Germinal center (tissue), 1 donor: ENCODE measurements at places on chromosomes 6 and 20.
A peak's percentile ranks its signal among the peaks of the same experiment; 100 is the strongest.

- no peak for DNase-seq
These were observed 99.7 kb upstream of the ZNF217 start for GRCh38 chr20:53693262-53693871.

DNA sequence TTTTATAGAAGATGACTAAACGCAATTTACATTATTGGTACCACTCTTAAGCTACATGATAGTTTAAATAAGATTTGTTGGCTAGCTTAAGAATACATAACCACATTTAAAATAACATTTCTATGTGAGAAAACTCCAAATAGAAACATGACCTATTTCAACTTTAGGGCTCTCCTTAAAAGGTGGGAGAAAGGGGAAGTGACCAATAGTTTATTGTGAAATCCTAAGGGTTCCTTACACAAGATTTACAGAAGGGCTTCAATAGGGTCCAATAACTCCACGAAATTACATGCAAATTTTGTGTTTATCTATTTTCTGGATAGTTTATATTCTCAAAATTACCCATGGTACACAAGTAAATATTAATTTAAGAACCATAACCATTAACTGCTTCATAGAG, 91.6 kb upstream of the DST start:
- DNase-seq, result no peak

- DNase-seq, result peak; percentile 43
These were observed at the start of gene PRICKLE4 for GRCh38 chr6:41780551-41781365. PRICKLE4 (plus strand) TSS chr6:41780782; CDS start chr6:41783474, 2,692 bp downstream.

DNA sequence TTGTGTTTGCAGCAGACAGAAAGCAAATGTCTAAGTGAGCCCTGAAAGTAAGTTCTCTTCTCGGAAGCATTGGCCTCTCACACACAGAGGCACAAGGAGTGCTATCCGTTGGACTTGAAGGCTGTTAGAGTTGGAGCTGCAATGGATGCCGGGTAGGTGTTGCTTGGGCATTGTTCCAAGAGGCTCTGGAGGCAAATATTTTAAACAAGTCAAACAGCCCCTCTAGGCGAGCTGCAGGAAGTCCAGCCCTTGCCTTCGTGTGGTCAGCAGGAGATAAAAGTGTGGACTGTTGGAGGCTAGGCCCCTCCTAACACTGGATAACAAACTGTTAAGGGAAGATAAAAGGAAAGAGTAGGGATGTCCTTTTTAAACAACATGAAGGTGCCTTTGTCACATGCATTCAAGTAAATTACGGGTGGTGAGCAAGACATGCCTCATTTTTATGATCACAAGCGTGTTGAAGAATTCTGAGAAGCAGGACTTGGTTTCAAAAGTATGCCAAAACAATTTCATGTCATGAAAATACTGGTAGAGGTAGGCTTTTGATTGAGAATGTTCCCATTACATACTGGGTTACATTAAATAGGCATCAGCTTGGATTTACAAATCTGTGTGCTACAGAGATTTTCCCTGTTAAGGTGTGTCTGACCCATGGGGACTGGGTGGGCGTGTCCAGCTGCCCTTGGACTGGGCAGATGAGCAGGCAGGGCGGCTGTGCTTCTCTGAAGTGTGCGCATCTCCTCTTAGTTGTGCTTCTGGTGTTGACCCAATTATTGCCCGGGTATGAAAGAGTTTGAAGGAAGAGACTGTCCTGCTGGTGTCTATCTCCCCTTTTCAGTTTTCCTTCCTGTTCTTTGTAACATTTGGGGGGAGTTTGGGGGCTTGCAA, 57.5 kb downstream of the RREB1 start:
- no peak for DNase-seq

DNA sequence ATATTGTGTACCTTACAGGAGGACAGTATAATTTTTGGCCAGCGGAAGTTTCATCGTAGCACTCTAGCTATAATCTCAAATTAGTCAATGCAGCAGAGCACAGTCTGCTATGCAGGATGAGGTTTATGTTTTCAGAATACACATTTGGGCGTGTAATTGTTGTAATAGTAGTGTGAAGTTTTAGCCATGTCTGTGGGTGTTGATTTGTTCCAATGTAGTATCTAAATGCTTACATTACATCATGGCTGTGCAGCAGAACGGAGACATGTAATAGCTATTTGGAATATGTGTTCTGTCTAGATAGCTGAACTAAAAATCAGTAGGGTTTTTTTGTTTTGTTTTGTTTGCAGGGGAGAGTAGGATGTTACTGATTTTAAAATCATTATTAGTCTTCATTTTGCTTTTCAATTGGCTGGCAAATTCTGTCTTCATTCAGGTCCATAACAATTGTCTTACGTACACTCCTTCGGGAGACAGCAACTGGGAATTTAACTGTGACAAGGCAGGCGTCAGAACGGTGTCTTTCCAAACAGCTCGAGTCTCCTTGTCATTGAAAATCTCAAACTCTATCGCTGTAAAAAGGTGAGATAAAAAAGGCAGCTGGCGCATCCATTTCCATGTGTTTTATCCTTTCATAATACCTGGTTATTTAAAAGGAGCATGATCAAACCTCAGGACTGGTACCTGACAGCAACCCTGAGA, 65.1 kb upstream of the CDH4 start:
- no peak for DNase-seq

DNA sequence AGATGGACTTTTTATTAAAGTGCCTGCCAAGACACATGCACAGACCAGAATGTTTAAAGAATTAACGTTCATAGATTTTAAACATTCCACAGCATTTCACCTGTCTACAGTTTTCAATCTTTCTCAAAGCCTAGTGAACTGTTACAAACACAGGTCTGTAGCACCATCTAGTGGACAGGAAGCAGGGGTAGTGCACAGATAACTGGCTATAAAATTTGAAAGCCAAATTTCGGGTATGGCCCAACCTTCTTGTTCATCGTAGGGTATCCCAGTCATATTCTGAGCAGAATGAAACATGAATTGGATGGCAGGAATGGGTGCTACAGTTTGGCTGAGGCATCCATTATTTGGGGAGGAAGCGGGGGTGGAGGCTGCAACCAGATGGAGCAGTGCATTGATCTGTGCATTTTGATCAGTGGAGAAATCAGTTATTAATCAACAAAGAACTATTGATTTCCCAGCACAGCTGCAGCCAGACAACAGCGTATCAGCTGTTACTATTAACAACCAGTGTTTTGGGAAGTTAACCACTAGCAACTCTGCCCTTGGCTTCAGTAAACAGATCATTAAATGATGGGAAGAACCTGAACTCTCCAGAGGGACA, 56.1 kb upstream of the B3GAT2 start:
- DNase-seq, result peak; percentile 63

GRCh38 chr20:49666911-49667310, 46.8 kb downstream of the B4GALT5 start:
- DNase-seq, result no peak

DNA sequence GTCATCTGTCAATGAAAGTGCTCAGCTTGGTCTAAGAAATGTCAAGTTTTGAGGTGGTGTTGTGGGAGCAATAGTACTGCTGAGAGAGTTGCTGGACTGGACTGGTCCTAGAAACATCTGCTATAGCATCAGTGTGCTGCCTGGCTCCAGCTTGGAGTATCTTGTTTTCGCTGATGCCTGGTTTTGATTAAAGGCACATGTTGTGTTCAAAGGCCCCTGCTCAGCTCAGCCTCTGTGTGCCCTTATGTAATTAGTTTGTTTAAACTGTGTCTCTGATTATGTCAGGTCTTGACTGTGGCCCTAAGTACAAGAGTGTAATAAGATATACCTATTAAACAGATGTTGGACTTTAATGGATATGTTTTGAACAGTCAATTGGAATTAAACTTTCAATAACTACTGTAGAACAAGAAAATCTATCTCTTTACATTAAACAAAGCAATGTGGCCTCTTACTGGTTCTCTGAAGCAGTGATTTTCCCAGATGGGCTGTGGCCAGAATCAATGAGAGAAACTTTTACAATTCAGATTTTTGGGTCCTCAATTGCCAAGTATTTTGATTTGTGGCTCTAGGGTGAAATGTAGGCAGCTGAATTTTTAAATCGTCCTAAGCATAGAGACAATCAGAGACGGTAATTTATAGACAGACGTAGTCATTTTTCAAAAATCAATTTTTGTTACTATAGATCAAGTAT, 668.2 kb downstream of the DHX35 start:
- no peak for DNase-seq

- DNase-seq, result no peak
These were observed 172.2 kb downstream of the TFAP2B start for GRCh38 chr6:50990750-50991446.

GRCh38 chr6:537114-537513, 119.8 kb downstream of the HUS1B start:
- DNase-seq, result no peak

DNA sequence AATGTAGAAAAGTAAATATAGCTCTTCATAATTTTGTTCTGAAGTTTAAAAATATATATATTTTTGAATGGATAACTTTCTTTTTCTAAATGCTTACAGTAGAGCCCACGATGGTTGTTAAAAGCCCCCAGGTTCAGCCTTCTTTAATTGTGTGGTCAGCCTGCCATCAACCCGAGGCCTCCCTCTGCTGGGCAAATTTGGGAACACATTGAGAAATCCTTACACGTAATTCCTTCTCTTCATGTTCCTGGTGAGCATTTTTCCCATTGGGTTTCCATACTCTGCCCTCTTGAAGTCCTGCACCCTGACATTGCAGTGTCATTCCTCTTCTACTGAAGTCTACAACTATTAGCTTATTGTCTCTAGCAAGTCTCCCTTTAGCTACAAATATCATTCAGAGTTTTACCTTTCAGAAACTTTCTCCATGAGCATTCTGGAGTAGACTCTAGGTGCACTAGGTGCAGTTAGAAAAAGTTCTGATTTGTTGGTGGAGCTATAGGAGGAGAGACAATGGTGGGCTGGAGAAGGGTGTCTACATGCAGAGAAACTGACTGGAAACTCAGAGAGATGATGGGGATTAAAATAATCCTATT, 40.6 kb downstream of the TRIM38 start:
- DNase-seq, result peak; percentile 55

DNA sequence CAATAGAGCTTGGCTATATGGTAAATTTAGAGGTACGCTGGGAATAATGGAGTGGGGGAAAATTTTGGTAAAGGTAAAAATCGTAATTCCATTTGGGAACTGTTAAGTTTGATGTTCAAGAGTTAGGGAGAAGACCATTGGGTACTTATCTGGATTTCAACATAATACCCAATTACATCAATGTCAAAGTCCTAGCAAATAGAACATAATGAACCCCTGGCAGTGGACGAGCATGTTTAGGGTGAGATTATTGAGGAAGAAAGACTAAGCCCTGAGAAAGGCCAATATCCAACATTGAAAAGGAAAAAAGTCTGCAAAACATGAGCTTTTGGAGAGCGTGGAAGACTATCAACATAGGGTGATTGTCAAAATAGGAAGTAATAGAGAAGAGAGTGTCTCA, 106.6 kb downstream of the TSHZ2 start:
- DNase-seq, result no peak

- DNase-seq, result no peak
These were observed 25.5 kb downstream of the NPEPL1 start for GRCh38 chr20:58718121-58718563.

- DNase-seq, result no peak
These were observed 214.9 kb upstream of the CST7 start for GRCh38 chr20:24734139-24734538.

DNA sequence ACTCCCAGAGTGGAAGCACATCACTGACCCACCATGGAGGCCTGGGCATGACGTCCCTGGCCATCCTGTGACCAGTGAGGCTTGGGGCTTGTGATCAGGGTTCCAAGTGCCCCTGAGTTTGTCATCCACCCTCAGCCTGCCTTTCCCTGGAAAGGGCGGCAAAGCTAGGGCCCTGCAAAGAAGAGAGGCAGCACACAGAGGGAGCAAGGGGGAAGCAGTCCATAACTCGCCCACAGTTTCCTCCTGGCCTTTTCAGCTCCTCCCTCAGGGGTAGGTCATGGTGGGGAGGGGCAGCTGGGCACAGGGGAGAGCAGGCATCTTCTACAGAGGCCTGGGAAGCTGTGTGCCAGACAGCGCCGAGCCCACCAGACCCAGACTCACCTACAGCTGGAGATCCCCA, at the start of gene NCR2:
NCR2 (plus strand) TSS at position 313 of the 400 bp plus-strand sequence. CDS start 269 bp downstream, outside the sequence.
- no peak for DNase-seq

- no peak for DNase-seq
These were observed 814 bp upstream of the ADNP start for GRCh38 chr20:50932016-50932485.

GRCh38 chr6:71982389-71982788, 96.0 kb downstream of the RIMS1 start:
- no peak for DNase-seq

GRCh38 chr6:41432280-41432679, 96.9 kb downstream of the NCR2 start:
- DNase-seq, result no peak

DNA sequence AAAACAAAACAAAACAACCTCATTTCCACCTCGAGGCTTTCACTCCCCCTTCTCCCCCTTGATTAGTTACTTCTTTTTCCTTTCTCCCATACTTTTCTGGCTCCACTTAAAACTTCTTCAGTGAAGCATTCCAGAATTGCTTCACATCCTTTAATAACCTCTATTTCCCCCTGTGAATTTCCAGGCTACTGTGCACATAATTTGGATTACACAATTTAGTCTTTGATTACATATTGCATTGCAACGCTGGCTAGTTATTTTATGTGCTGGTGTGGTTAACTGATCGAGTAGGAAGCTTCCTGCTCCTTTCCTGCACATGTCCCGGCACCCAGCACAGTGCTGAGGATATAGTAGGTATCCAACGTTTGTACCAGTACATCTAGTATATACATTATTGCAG, 28.1 kb upstream of the EEF1E1 start:
- no peak for DNase-seq

DNA sequence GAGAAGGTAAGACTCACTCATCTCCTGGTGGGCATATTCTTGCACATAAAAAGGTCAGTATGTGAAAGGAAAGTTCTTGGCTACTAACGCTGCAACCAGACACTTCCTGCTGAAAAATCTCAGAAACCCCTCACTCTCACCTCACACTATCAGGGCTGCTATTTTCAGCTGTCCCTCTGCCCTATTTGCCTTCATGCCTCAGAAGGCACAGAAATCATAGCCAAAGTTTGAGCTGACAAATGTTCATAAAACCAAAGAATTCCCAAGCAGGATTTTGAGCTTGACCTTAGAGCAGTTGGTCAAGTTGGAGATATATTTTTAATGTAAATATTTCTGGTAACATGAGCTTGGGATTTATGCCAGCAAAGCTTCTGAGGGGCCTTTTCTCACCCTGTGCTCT, 806.2 kb downstream of the MAFB start:
- no peak for DNase-seq
